ENCODE measurements at places on chromosomes 12 and 14.

DNA sequence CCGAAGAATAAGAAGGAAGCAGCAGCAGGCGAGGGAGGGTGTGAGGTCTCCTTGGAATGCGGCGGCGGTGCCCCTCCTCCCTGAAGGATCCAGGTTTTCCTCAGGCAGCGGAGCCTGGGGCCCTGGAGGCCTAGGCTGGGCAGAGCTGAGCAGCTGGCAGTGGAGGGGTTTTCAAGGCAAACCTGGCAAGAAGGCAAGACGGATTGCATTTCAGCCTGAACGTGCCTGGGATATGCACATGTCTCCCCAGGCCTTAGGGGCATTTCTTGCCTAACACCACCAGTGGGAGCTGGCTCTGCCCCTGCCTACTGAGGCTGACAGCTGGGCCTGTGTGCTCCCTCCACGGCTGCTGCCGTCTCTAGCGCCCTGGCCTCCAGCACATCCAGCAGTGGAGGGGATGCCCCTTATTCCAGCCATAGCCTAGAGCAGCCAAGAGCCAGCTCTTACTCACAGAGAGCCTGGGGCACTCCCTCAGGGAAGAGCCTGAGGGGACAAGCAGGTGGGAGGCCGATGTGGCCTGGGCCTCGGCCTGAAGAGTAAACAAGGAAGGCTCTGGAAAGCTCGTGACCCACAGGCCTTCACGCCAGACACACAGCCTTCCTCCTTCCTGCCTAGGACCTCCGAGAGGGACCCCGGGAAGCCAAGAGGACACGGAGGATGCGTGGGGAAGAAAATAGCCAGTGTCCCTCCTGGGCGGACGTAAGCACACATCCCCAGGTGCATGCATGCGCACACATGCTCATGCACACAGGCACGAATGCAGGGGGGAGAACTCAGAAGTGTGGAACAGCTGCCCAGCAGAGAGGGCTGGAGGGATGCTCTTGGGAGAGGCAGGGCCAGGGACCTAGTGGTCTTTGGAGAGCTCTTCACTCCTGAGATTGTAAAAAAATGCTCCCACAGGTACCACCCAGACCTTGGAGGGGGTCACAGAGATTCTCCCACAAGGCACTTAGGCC is 23.0 kb upstream of the EIF2B2 start:
- no peaks in the 10 kb centered on the region for H3K27me3 ChIP-seq
- no peak overlapping the region for H3K27ac ChIP-seq
- no peaks in the 10 kb centered on the region for H3K36me3 ChIP-seq

DNA sequence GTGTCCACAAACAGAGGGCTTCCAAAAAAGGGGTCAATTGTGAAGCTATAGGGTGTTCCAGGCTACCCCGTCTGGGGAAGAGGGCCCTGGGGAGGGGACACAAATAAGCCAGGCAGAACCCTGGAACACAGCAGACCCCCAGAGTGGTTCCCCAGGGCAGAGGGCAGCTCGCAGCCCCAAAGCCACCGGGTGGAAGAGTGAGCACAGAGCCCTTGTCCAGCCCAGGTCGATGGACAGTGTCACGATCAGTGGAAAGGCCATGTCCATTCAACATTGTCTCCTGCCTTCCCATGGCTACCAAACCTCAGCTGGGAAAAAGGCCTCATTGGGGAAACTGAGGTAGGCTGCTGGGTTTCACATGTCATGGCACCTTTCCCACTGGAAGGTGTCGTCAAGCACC is 131.4 kb downstream of the DICER1 start:
- no peaks in the 10 kb centered on the region for H3K27me3 ChIP-seq
- DNase-seq = no peak
- H3K36me3 ChIP-seq = no peaks in the 10 kb centered on the region
- H3K27ac ChIP-seq = no peak overlapping the region
- H3K4me1 ChIP-seq = no peaks in the 10 kb centered on the region
- H3K4me3 ChIP-seq = no peak overlapping the region

- no peaks in the 10 kb centered on the region for H3K36me3 ChIP-seq
- no peak overlapping the region for H3K4me3 ChIP-seq
- peaks cover 11% of the 10 kb centered on the region for H3K27me3 ChIP-seq
- no peak for DNase-seq
- no peaks in the 10 kb centered on the region for H3K4me1 ChIP-seq
- no peak overlapping the region for H3K27ac ChIP-seq
Measured at GRCh38 chr14:70816525-70816924, 7.2 kb upstream of the MAP3K9 start.

DNA sequence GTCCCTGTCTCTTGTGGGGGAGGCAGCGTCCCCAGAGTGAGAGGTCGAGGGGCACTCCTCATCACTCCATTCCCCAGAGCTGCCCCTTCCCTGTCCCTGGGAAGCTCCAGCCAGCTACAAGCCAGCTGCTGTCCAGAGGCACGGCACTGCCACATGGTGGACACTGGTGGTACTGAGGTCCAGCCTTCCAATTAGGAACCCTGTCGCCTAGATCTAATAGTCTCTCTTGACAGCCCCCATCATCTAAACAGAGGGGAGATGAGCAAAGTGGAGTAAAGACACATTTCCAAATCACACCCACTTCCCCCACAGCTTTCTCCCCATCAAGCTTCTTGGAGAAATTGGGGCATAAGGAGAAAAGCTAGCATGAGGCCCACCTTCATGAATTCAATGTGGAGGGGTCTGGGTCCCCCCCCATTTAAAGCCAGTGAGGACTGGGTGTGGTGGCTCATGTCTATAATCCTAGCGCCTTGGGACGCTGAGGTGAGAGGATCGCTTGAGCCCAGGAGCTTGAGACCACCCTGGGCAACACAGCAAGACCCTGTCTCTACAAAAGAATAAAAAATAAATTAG is 2.1 kb upstream of the INHBE start:
- no peak overlapping the region for H3K4me3 ChIP-seq
- no peaks in the 10 kb centered on the region for H3K27me3 ChIP-seq
- H3K27ac ChIP-seq = peak overlapping the region; percentile 84

- H3K4me3 ChIP-seq = peak overlapping the region; percentile 17
- H3K27me3 ChIP-seq = peaks cover 67% of the 10 kb centered on the region
- H3K27ac ChIP-seq = peak overlapping the region; percentile 72
- H3K4me1 ChIP-seq = peaks cover 52% of the 10 kb centered on the region
- H3K36me3 ChIP-seq = peaks cover 10% of the 10 kb centered on the region
Measured at GRCh38 chr12:54030889-54031471, 1.9 kb upstream of the HOXC5 start.

- H3K27ac ChIP-seq = no peak overlapping the region
- H3K36me3 ChIP-seq = no peaks in the 10 kb centered on the region
- H3K4me1 ChIP-seq = no peaks in the 10 kb centered on the region
- no peak overlapping the region for H3K4me3 ChIP-seq
- no peaks in the 10 kb centered on the region for H3K27me3 ChIP-seq
- DNase-seq = no peak
Measured at GRCh38 chr12:33427071-33427470, 12.5 kb downstream of the SYT10 start.

DNA sequence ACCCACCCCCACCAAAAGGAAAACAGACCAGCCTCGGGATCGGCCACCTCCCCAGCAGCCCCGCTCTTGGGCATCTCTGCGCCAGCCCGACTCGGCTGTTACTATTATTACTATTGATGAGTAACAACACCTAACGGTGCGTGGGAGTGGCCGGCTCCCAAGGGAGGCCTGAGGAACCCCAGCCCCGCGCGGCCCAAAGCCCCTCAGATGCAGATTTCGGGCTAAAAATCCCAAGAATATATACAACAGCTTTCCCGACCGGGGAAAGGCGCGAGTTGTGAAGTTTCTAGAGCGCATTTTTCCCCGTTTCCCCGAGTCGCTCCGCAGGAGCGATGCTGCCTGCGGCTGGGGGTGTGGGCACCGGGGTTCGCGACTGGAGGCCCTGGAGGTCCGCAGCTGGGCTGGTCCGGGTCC is 565 bp downstream of the NT5DC3 start:
- peaks cover 19% of the 10 kb centered on the region for H3K4me1 ChIP-seq
- peak overlapping the region; percentile 50 for H3K27ac ChIP-seq
- no peaks in the 10 kb centered on the region for H3K27me3 ChIP-seq
- H3K36me3 ChIP-seq = no peaks in the 10 kb centered on the region
- no peak for DNase-seq

DNA sequence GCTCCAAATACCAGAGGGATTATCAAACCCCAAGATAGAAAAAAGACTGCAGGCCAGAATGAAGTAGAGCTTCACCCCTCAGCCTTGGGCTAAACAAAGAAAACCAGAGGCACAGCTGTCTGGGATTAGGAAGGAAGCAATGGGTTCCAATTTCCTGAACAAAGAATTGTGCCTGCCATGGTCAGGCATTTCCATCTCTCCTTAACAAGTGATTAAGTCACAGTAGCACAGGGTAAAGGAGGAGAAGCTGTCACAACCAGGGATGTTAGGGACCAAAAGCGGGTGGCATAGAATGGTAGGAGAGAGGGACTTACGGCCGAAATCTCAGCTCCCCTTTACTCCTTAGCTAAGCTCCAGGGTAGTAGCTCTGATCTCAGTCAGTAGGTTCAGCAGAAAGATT is 33.9 kb downstream of the SPTLC2 start:
- no peak overlapping the region for H3K27ac ChIP-seq
- peaks cover 2% of the 10 kb centered on the region for H3K36me3 ChIP-seq

DNA sequence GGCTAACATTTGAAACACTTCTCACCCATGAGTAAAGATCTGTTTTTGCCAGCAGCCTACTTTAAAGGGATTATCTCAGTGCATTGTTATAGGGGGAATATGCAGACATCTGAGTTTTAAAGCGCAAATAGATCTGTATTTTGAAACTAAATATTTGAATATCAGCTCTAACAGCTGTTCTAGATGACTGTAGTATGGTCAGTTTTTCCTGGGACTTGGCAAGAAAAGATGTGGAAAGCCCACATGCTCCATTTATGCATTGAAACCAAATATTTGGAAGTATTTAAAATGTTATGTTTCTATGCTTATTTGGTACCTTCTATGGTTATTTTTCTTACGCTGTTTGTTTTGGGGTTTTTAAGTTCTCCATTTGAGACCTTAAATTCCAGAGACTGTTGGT is 41.7 kb downstream of the RIC8B start:
- H3K27ac ChIP-seq = no peak overlapping the region
- peaks cover 7% of the 10 kb centered on the region for H3K36me3 ChIP-seq
- no peaks in the 10 kb centered on the region for H3K27me3 ChIP-seq
- no peak for DNase-seq
- H3K4me1 ChIP-seq = no peaks in the 10 kb centered on the region
- no peak overlapping the region for H3K4me3 ChIP-seq

DNA sequence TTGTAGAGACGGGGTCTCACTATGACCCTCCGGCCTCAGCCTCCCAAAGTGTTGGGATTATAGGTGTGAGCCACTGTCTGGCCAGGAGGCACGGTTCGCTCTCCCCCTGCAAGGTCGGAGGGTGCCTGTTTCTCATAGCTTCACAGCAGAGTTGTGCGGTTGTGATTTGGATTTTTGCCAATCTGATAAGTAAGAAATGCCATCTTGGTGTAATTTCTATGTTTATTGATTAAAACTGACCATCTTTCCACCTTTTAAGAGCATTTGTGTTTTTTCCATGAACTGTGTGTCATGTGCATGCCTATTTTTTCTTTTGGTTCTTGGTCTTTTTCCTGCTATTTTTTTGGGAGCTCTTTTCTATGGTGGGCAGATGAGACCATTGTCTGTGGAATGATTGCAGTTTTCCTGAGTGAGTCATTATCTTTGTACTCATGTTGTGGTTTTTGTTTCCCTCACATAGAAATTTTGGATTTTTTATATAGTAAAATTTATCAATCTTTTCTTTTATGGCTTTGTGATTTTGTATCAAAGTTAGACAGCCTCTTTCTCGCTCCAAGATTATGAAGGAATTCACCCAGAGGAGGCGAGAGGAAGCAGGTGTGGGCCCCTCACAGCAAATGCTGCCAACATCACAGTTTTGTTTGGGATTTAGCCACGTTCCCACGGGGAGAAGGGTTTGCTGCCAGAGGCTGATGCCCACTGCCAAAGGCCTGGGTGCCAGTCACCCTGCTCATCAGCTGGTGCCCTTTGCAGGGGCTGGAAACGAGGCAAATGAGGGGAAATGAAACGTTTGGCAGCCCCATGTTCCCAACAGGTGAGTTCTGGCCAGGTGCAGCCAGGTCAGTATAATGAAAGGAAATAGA is 47.2 kb downstream of the RFX4 start:
- no peak overlapping the region for H3K27ac ChIP-seq
- no peaks in the 10 kb centered on the region for H3K36me3 ChIP-seq
- peaks cover 4% of the 10 kb centered on the region for H3K4me1 ChIP-seq
- no peak overlapping the region for H3K4me3 ChIP-seq
- DNase-seq = no peak
- no peaks in the 10 kb centered on the region for H3K27me3 ChIP-seq

- no peaks in the 10 kb centered on the region for H3K27me3 ChIP-seq
- peaks cover 3% of the 10 kb centered on the region for H3K36me3 ChIP-seq
- H3K27ac ChIP-seq = no peak overlapping the region
Measured at GRCh38 chr12:20475542-20475941, 107.2 kb downstream of the PDE3A start.

DNA sequence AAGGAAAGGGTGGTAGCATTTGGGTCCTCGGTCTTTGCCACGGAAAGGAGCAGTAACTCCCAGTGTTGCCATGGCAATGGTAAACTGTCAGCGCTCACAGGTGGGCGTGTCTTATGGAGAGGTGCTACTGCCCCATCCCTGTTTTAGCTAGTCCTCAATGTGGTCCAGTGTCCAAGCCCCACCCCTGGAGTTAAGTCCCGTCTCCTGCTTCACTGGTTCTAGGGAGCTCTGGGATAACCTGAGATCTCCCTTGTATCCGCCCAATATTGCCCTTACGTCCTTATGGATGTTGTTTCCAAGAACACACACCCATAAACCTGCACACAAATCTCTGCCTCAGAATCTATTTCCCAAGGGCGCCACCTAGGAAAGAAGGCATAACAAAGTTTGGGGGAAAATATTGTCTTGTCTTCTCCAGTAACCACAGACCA is 64.2 kb downstream of the SPRING1 start:
- H3K4me1 ChIP-seq = no peaks in the 10 kb centered on the region
- no peak overlapping the region for H3K27ac ChIP-seq
- no peak for DNase-seq
- no peaks in the 10 kb centered on the region for H3K27me3 ChIP-seq
- H3K36me3 ChIP-seq = no peaks in the 10 kb centered on the region
- H3K4me3 ChIP-seq = no peak overlapping the region

GRCh38 chr12:40106202-40106533 is 287 bp upstream of the SLC2A13 start:
- peak overlapping the region; percentile 22 for H3K4me3 ChIP-seq
- no peak overlapping the region for H3K27ac ChIP-seq
- DNase-seq = no peak
- no peaks in the 10 kb centered on the region for H3K36me3 ChIP-seq
- H3K4me1 ChIP-seq = peaks cover 12% of the 10 kb centered on the region

DNA sequence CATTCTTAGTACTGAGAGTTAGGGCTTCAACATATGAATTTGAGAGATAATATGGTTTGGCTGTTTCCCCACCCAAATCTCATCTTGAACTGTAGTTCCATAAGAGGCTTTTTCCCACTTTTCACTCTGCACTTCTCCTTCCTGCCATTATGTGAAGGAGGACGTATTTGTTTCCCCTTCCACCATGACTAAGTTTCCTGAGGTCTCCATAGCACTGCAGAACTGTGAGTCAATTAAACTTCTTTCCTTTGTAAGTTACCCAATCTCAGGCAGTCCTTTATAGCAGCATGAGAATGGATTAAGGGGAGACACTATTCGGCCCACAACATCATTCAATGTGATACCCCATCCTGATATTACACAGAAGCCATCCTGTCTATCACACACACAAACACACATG is 36.8 kb upstream of the ALG10B start:
- H3K4me1 ChIP-seq = no peaks in the 10 kb centered on the region
- no peak for DNase-seq
- H3K27me3 ChIP-seq = no peaks in the 10 kb centered on the region
- H3K27ac ChIP-seq = no peak overlapping the region
- no peak overlapping the region for H3K4me3 ChIP-seq
- H3K36me3 ChIP-seq = no peaks in the 10 kb centered on the region

GRCh38 chr14:100386121-100386520 is 63.0 kb downstream of the SLC25A47 start:
- peaks cover 38% of the 10 kb centered on the region for H3K4me1 ChIP-seq
- no peak overlapping the region for H3K4me3 ChIP-seq
- peak; percentile 19 for DNase-seq
- H3K27me3 ChIP-seq = no peaks in the 10 kb centered on the region
- H3K36me3 ChIP-seq = peaks cover 7% of the 10 kb centered on the region

Measured in large intestine (tissue), 12 donors.